IMR-90 (cell line): ENCODE measurements at places on chromosomes 5 and 9. TPM values are rescaled to one million over a fixed set of nuclear protein-coding genes. Genes with fewer than 3 reads are reported as not detected.

GRCh38 chr9:129054163-129054851 is 17.9 kb downstream of the MIGA2 start:
- peak; percentile 46 for DNase-seq

Gene OGN
- under 0.01 TPM in 1 of 2 replicates, not detected in the other for total RNA-seq

DNA sequence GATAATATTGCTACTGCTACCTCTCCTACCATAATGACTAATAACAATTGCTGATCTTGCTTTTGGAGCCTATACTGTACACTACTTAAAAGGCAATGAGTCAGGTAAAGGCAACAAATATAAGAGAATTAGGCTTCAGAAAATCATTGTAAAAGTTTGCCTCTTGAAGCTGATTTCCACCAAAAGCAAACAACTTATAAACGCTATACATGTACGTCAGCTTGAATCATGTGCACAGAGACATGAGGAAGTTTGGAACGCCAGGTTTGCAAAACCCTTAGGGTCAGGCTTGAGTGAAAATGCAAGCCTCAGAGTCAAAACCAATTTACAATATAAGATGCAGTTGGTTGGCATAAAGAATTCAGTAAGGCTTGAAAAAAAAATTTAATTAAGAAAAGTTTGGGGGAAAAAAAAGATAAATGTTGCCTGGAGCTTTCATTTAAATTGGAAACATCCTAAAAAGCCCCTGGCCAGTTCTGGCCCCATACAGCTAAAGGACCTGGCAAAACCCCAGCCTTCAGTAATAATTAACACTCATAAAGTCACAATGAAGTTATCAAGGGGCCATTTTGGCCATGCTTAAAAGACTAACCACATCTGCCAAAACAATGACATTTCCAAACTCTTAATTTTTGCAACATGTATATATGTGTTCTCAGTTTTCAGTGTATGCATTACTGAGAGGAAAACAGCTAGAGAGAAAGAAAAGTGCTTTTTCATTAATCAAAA is 181.0 kb upstream of the NFIL3 start:
- DNase-seq = no peak

DNA sequence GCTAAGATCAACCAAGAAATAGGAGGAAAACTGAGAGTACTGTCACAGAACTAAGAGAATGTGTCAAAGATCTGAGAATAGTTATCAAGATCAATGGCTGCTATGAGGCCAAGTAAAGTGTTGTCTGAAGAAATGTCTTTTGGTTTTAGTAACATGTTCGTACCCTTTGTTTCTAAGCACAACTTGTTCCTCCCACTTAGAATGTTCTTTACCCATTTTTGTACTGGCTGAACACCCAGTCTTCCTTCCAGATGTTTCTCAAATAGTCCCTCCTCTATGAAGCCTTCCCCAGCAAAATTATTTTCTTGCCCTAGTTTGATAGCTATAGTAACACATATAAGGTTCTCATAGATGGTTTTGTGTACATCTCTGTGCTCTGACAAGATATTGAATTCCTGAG is 191.5 kb downstream of the WDR70 start:
- no peak for DNase-seq

- DNase-seq = peak; percentile 87
Measured at GRCh38 chr5:38433160-38433861, 123.1 kb downstream of the LIFR start.

DNA sequence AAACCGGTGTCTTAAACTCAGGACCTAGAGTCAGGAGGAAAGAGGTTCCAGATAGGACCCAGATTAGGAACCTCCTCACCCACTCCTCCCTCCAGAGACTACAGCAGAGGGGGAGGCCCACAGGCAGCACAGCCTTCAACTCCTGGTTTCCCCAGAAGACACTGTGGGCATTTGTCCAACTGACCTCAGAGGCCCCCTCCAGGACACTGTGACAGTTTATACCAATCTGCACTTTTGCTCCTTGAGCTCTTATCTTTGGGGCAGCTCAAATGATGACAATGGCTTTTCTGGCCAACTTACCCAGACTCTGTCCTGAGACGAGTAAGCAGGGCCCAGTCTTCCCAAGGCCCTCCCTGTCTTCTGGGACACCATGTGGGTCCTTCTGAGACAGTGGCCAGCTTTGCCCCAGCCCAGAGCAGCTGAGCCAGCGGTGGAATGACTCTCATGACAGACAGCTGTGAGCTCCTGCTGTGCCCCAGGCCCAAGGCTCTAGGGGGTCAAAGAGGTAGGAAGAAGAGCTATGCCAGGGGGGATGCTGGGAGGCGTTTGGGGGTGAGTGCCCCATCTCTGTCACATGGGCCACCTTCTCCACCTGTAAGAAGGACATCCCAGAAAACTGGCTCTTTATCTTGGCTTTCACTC is 14.3 kb downstream of the OR2V2 start:
- no peak for DNase-seq
